Endothelial cell of umbilical vein (primary cell): ENCODE measurements at places on chromosomes 2 and 18.

DNA sequence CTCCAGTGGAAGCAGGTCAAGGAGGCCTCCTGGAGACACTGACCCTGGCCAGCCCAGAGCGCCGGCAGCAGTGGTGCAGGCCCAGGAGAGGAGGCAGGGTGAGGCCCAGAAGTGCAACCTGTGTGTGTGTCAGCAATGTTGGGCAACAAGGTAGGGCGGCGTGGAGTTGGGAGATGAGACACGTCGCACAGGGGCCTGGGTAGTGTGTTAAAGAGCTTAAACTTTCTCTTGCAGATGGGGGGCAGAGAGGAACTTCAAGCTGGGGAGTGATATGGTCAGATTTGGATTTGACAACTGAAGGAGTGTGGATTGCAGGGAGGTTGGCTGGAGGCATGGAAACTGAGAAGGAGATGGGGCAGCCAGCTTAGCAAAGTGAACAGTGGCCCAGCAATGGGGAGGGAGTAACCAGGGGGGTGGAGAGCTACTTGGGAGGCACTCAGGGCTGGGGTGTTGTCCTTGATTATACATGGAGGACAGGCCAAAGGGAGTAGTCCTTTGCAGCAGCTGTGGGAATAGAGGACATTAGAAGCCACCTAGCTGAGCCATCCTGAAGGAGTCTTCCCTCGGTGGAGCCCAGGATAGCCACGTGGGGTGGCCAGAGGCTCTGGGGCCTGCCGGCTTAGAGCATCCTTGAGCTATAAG is 278.6 kb upstream of the HS6ST1 start:
- no peaks in the 10 kb centered on the region for H3K4me1 ChIP-seq
- H3K36me3 ChIP-seq: no peaks in the 10 kb centered on the region
- no peak overlapping the region for H3K4me3 ChIP-seq
- no peaks in the 10 kb centered on the region for H3K27me3 ChIP-seq

- H3K4me3 ChIP-seq: no peak overlapping the region
- no peaks in the 10 kb centered on the region for H3K4me1 ChIP-seq
- DNase-seq: no peak
- peaks cover 49% of the 10 kb centered on the region for H3K27me3 ChIP-seq
- no peak overlapping the region for H3K27ac ChIP-seq
- H3K36me3 ChIP-seq: no peaks in the 10 kb centered on the region
Measured at GRCh38 chr2:120923426-120923825, 187.8 kb downstream of the GLI2 start.

- no peaks in the 10 kb centered on the region for H3K36me3 ChIP-seq
- H3K27ac ChIP-seq: no peak overlapping the region
- no peak overlapping the region for H3K4me3 ChIP-seq
- no peaks in the 10 kb centered on the region for H3K4me1 ChIP-seq
Measured at GRCh38 chr2:200091126-200091525, 135.7 kb downstream of the MAIP1 start.

DNA sequence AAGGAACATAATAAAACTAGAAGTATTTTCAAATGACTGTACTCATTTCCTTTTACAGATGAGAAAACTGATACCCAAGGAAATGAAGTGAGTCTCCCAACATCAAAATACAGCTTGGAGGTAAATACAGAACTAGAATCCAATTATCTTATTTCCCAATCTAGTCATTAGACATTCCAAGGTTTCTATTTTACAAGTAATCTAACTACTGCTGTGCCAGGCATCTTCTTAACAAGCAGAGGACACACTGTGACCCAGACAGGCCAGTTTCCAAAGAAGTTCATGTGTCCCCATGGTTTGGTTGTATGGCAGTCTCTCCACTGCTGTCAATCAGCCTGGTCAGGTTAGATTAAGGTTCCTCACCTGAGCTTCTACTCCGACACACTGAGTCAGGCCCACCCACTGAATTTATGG is 143.5 kb downstream of the THADA start:
- peak overlapping the region; percentile 93 for H3K27ac ChIP-seq
- no peaks in the 10 kb centered on the region for H3K27me3 ChIP-seq
- H3K4me3 ChIP-seq: no peak overlapping the region
- DNase-seq: peak; percentile 71
- peaks cover 67% of the 10 kb centered on the region for H3K4me1 ChIP-seq
- H3K36me3 ChIP-seq: no peaks in the 10 kb centered on the region

GRCh38 chr2:42249887-42250286 is 80.7 kb downstream of the EML4 start:
- no peaks in the 10 kb centered on the region for H3K27me3 ChIP-seq
- no peaks in the 10 kb centered on the region for H3K36me3 ChIP-seq
- H3K4me3 ChIP-seq: no peak overlapping the region

DNA sequence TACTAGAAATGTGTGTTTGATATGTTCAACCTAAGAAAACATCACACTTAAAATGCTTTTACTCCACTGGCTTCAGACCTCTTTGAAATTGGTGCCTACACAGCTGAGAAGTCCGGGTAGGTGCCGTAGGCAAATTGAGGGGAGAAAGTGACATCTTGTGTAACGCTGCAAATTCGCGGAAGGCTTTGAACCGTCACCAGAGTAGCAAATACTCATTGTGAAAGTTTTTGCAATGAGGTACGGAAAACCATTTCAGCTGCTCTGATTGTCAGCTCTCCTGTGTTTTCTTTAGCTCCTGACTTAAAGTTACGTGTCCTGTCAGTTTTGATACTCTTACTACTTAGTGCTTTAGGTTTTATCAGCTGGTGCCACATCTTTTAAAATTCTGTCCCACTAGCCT is 224.5 kb downstream of the FAM210A start:
- peak; percentile 41 for DNase-seq
- peaks cover 23% of the 10 kb centered on the region for H3K4me1 ChIP-seq
- H3K27ac ChIP-seq: peak overlapping the region; percentile 57
- no peaks in the 10 kb centered on the region for H3K36me3 ChIP-seq

DNA sequence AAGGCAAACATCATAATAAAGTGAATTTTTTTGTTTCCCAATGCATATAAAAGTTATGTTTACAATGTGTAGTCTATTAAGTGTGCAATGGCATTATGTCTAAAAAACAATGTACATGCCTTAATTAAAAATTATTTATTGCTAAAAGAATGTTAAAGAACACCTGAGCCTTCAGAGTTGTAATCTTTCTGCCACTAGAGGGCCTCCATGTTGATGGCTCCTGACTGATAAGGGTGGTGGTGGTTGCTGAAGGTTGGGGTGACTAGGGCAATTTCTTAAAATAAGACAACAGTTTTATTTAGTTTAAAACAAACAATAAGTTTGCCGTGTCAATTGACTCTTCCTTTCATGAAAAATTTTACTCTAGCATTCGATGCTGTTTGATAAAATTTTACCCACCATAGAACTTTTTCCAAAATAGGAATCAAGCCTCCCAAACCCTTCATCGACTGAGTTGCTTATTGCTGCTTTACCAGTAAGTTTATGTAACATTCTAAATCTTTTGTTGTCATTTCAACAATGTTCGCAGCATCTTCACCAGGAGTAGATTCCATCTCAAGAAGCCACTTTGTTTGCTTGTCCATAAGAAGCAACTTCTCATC is 32.3 kb downstream of the MAP3K2 start:
- no peak overlapping the region for H3K27ac ChIP-seq
- no peaks in the 10 kb centered on the region for H3K4me1 ChIP-seq
- H3K27me3 ChIP-seq: no peaks in the 10 kb centered on the region

DNA sequence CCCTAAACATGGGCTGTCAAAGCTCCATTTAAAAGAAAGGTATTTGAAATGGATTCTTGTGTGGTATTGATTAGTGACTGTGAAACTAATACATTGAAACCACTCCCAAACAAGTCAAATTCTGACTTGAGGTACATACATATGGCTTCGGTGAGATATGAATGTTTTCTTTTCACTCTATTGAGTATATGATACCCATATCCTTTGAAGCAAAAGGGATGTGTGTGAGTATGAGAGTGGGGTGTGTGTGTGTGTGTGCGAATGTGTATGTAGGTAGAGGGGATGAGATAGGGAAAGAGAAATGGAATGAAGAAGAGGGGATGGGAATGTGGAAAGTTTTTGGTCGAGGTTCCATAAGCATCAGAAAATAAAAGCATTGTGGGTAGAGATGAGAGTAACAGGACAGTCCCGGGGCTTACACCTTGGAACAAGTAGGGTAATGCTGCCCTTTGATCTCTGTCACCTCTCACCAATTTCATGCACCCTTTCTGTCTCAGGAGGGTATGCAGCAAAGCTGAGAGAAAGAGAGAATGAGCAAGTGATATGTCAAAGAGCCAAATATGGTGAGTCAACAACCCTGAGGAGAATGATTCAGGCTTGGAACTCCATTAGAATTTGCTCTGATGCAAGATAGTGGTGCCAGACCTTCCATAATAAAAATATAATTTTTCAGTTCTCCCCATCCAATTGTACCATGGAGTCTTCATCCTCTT is 64.0 kb upstream of the ZEB2 start:
- no peaks in the 10 kb centered on the region for H3K36me3 ChIP-seq
- peak; percentile 43 for DNase-seq
- H3K4me1 ChIP-seq: peaks cover 37% of the 10 kb centered on the region
- no peak overlapping the region for H3K27ac ChIP-seq
- no peaks in the 10 kb centered on the region for H3K27me3 ChIP-seq
- H3K4me3 ChIP-seq: no peak overlapping the region

DNA sequence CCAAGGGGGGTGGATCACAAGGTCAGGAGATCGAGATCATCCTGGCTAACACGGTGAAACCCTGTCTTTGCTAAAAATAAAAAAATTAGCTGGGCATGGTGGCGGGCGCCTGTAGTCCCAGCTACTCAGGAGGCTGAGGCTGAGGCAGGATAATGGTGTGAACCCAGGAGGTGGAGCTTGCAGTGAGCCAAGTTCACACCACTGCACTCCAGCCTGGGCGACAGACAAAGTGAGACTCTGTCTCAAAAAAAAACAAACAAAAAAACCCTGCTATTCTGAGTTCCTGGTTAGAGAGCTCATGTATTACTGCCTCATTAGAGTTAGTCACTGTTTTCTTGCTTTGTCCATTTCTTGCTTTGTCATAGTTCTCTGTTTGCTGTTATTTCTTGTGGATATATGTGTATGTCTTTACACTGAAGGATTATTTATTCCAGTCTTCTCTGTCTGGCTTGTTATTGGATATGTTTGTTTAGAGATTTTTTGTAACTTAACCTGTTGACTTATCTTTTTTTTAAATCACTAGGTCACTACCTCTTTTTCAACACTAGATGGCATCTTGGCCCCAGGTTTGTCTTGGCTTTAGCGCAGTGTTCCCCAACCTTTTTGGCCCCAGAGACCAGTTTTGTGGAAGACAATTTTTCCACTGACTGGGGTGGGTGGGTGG is 17.0 kb downstream of the TTLL4 start:
- H3K27ac ChIP-seq: no peak overlapping the region
- H3K4me3 ChIP-seq: no peak overlapping the region
- no peaks in the 10 kb centered on the region for H3K36me3 ChIP-seq
- peaks cover 15% of the 10 kb centered on the region for H3K4me1 ChIP-seq
- H3K27me3 ChIP-seq: no peaks in the 10 kb centered on the region

GRCh38 chr2:162368494-162368893 is 24.6 kb downstream of the GCA start:
- H3K4me3 ChIP-seq: no peak overlapping the region
- DNase-seq: peak; percentile 51
- H3K36me3 ChIP-seq: no peaks in the 10 kb centered on the region
- peaks cover 6% of the 10 kb centered on the region for H3K4me1 ChIP-seq
- no peaks in the 10 kb centered on the region for H3K27me3 ChIP-seq
- no peak overlapping the region for H3K27ac ChIP-seq

GRCh38 chr2:38440655-38441054 is 63.6 kb upstream of the ATL2 start:
- H3K27me3 ChIP-seq: peaks cover 15% of the 10 kb centered on the region
- no peaks in the 10 kb centered on the region for H3K36me3 ChIP-seq
- no peak for DNase-seq
- H3K4me1 ChIP-seq: no peaks in the 10 kb centered on the region
- H3K27ac ChIP-seq: no peak overlapping the region
- H3K4me3 ChIP-seq: no peak overlapping the region

- H3K27me3 ChIP-seq: no peaks in the 10 kb centered on the region
- no peak for DNase-seq
- H3K27ac ChIP-seq: peak overlapping the region; percentile 88
- H3K4me1 ChIP-seq: peaks cover 12% of the 10 kb centered on the region
Measured at GRCh38 chr2:28751956-28752630, 463 bp downstream of the PPP1CB start.

DNA sequence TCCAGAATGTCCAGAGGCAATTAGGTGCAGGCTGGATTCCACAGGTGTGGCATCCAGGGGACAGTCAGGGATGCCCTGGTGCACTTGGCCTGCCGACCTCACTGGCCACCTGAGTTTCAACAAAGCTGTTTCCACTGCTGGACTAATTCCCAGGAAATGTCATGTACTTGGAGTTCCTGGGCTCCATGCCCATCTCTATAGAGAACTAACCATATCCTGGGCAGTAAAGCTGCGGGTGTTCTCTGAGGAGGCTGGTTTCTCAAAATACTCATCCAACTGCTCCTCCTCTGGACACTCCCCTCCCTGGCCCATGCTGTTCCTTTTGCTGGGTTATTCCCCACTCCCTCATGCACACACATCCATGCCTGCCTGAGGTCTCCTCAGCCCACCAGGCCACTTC is 161.9 kb upstream of the SKOR2 start:
- DNase-seq: no peak
- H3K4me1 ChIP-seq: no peaks in the 10 kb centered on the region
- H3K27ac ChIP-seq: no peak overlapping the region
- no peaks in the 10 kb centered on the region for H3K27me3 ChIP-seq

DNA sequence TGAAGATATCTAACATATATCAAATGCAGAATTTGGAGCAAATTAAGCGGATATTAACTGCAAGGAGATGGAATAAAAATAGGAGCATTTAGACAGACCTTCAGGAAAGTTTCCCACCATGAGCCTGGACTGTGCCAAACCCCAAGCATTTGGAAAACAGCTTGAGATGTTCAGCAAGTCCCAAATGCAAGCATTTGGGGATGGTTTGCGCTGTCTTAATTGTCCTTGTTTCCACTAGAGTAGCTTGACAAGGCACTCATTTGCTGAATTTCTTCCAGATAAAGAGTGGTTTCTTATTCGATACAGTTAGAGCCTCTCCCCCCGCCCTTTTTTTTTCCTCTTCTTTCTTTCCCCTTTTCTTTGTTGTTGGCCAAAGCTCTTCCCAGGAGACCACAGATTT is 77.1 kb upstream of the CDC42EP3 start:
- no peaks in the 10 kb centered on the region for H3K27me3 ChIP-seq
- no peak overlapping the region for H3K4me3 ChIP-seq
- DNase-seq: no peak
- no peaks in the 10 kb centered on the region for H3K36me3 ChIP-seq
- H3K4me1 ChIP-seq: no peaks in the 10 kb centered on the region

GRCh38 chr2:86783615-86784339 is 6.9 kb downstream of the CD8A start:
- H3K4me3 ChIP-seq: no peak overlapping the region
- H3K36me3 ChIP-seq: no peaks in the 10 kb centered on the region
- H3K27ac ChIP-seq: no peak overlapping the region
- no peak for DNase-seq
- peaks cover 16% of the 10 kb centered on the region for H3K27me3 ChIP-seq
- H3K4me1 ChIP-seq: no peaks in the 10 kb centered on the region
